ENCODE measurements at places on chromosomes 5 and 9.

DNA sequence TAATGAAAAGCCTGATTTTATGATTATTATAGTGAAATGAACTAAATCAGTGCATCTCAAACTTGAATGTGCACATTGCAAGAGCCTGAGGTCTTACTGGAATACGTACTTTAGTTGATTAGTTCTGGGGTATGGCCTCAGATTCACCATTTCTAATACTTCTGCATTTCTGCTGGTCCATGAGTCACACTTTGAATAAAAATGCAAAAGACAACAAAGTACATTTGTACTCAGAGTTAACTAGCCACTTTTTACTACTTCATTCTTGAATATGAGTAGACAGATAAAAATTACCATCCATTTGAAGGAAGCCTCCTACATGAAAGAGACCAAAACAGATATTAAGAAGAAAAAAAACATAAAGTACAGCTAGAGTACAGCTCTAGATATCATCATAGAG is 27.1 kb upstream of the PRR16 start:
- no peak for DNase-seq

GRCh38 chr9:32326146-32326545 is 58.3 kb upstream of the ACO1 start:
- DNase-seq = no peak

DNA sequence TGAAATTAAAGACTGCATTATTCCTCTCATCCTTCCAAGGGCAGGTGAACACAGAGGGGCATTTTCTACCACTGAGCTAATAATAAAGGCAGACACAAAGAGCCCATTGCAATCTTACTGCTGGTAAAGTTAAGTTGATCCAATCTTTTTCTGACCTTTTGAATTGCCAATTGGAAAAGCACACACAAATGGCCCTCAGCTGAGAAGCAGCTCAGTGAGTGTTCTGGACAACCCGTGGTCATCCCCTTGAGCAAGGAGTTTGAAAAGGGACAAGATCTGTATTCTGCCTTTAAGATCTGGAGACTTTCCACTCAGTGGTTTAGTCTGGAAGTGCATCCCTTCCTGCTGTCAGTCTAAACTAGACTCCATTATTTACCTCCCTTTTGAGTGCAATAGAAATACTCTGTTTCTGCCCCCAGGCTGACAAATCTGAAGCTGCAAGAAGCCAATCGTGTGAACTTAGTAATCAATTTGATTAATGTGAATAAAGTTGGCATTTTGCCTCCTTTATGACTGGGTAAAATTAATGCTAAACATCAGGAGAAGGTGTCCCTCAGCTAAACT is 835.7 kb downstream of the MAT2B start:
- no peak for DNase-seq

DNA sequence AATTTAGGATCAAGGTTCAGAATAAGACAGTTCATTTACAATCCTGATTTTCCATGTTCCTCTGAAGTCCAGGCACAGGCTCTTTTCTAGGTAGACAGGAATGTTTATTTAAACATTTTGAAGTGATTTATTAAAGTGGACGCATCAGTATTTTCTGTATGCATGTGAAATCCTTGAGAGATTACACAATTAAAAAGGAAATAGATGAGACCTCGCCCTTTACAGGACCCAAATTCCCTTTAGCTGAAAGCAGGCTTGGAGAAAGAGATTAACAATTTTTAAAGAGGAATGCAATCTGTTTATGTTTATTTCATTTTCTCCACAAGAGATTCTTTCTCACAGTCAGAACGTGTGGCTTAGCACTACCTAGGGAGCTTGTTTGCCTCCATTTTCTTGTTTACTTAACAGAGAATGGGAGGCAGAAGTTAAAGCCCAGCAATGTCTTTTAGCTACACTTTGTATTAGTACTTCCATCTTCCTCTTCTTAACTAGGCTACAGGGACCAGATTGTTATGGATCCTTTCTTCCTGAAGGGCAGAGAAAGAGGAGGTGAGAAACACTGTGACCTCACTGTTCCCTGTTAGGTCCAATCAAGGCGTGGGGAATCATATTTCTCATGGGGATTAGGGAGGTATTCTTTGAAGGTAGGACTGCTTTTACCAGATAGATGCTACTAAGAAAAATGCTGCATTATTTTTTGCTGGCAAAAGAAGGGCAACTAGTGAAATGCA is 416.0 kb downstream of the SH3GL2 start:
- DNase-seq = no peak

DNA sequence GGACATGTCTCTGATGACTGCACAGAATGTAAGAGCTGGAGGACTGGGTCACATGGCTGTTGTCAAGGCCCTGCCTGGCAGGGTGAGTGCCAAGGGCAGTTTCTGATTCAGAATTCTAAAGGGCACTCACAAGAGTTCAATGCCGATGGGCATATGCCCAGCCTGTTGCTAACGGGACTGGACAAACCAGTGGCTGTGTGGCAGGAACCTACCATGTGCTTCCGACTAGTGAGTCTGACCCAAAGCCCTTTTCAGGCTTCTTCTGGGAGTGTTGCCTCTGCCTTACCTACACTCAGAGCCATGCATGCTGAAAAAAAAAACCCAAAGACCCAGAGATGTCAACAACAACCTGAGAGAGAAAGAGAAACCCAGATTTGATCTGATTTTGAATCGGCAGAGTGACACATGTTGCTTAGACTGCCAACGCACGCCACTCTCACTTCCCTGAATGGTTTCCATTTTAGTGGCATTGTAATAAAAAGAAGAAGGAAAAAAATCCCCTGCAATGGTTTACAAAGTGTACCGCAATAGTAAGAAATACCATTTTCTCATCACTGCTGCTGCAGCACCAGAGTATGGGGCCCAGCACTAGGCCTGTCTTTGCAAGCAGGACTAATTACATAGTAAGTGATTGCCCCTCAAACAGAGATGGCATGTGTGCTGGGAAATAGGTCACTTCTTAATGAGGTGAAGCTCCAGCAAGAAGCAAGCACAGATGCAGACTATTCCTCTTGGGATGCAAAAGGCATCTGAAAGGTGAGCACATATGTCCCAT is 194.3 kb downstream of the PALM2AKAP2 start:
- DNase-seq = no peak

DNA sequence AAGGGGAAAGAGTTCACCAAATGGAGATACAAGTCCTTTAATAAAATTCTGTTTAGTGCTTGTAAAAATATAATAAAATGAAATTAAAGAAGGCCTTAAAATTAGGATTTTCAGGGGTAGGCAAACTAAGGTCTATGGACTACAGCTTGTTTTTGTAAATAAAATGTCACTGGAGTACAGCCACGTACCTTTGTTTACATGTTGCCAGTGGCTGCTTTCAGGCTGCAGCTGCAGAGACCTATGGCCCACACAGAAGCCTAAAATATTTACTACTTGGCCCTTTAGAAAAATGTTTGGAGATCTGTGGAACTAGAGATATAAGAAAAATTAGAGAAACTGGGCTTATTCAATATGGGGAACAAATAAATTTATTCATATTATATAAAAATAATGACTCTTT is 122.8 kb downstream of the RPS23 start:
- no peak for DNase-seq

DNA sequence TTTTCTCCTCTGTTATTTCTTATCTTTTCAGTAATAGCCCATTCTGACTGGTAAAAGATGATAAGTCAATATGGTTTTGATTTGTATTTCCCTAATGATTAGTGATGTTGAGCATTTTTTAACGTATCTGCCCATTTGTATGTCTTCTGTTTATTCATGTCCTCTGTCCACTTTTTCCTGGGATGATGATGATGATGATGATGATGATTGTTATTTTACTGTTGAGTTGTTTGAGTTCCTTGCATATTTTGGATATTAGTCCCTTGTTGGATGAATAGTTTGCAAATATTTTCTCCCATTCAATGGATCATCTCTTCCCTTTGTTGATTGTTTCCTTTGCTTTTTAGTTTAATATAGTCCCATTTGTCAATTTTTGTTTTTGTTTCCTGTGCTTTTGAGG is 27.0 kb downstream of the UTP15 start:
- DNase-seq = no peak

DNA sequence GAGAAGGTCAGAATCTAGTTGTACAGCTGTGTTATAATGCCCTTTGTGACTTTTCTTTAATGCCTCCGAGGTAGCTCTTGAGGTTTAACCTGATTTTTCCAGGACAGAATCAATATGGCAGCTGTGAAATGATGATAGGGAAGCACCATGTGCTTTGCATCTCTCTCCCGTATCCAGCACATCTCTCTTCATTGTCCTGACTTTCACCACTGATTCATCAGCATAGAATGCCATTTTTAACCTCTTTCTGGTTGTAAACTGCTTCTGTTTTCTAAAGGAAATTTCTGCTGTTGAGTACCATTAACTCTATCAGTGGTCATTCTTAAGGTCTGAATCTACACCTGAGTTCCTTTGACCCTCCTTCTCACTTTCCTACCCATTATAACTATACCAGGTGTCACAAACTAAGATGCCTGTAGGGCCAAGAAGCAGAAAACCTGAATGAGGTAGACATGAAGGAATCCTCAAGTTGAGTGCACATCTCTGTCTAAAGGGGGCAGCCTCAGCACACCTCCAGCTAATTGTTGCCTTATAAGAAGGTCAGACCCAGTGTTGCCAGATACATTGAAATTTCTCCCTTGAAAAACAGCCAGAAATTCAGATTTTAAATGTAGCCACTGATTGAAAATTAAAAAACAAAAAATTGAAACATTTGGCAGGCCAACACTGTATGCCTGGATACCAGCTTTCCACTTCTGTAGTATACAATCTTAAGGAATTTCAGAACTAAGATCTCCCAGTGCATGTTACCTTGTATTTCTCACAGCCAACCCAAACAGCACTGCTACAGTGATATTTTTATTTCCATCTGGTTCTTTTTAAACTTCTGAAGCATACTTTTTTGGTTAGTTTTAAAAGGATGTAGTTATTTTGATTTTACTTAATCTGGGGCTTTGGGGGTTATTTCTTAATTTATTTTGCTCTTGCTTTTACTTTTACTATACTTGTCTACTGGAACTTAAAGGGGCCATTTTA is 35.8 kb upstream of the TLX3 start:
- DNase-seq = no peak

All from stimulated activated CD8-positive, alpha-beta memory T cell treated with anti-CD3 and anti-CD28 coated beads, Interleukin-7, amount 100 ng/mL, for 1 hour (primary cell).